MM.1S (cell line): ENCODE measurements at places on chromosomes 12 and 14.

DNA sequence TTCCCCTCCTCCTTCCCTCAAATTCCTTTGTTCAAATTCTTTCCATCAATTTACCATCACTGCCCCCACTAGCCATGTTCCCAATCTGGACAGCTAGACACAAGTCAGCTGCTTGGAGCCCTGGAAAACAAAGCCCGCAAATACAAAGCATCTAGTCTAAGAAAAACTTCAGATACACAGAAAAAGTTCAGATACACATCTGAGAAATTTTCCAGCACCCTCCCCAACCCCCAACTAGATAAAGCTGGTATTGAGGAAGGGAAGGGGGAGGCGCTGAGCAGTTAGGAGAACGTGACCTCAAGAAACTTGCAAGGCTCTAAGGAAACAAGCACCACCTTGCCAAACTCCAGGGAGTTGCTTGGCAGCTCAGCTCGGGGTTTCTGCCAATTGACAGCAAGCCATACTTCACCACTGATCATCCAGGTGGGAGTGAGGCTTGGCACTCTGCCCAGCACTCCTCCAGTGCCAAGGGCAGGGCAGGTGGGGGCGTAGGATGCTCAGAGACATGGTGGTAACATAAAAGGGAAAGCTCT, 5.1 kb upstream of the CNIH1 start:
- DNase-seq, result no peak

- no peak for DNase-seq
These were observed 7.6 kb upstream of the NGB start for GRCh38 chr14:77278461-77279230.

DNA sequence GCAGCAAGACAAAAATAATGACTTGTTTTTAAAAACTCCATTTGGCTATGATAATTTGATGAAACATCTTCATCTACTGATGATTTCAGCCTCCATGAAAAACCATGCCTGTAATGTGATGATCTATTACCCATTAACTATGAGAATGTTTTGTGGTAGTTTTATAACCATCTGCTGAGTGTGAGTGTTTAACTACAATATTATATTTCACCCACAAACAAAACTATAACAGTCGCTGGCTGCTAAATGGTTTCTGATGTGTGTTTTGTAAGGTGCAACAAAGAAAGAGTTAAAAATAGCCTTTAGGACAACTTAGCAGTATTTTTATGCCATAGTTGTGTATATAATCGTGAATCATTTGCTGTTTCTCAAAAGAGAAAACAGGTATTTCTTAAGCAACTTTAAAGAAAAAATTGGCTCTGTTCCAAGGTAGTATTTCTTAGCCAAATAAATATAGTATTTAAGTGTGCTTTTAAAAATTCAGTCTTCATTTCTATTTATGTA, 4.9 kb downstream of the PTHLH start:
- no peak for DNase-seq

- DNase-seq, result no peak
These were observed 55.6 kb upstream of the CDKL1 start for GRCh38 chr14:50452296-50452695.

GRCh38 chr12:67474934-67475620, 173.5 kb upstream of the DYRK2 start:
- no peak for DNase-seq

GRCh38 chr14:23024612-23025075, 10.1 kb downstream of the PSMB5 start:
- no peak for DNase-seq

GRCh38 chr12:52091869-52092268, 12.4 kb downstream of the SMIM41 start:
- no peak for DNase-seq

DNA sequence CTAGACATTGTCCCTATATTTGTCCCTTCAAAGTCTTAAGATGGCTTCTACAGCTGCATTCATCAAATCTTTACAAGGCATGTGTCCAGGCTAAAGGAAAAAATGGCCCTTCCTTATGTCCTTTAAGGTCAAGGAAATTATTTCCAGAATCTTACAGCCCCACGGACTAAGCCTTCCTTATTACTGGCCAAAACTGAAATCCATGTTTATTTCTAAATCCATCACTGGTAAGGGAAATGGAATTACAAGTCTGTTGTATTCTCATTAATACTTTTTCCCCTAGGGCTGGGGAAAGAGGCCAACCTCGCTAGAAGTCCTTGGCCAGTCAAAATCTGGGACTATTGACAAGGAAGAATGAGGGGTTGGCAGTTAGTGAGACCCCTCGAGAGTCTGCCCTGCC, 252.5 kb downstream of the TMEM132C start:
- no peak for DNase-seq

DNA sequence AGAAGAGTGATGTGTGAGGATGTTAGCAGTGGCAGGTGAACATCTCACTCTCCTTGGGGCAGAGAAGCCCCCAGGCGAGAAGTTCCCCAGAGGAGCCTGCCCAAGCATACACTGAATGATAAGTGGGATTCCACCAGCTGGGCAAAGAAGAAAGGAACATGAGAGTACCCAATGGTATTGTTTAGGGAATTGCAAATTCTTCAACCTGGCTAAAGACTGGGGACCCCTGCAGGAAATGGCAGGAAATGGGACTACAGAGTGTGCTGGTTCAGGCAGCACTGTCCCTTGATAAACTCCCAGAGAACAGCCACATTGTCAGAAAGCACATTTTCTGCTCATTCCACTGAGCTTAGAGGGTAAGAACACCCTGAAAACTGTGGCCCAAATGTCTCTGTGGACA, 121.3 kb downstream of the RPS29 start:
- no peak for DNase-seq

DNA sequence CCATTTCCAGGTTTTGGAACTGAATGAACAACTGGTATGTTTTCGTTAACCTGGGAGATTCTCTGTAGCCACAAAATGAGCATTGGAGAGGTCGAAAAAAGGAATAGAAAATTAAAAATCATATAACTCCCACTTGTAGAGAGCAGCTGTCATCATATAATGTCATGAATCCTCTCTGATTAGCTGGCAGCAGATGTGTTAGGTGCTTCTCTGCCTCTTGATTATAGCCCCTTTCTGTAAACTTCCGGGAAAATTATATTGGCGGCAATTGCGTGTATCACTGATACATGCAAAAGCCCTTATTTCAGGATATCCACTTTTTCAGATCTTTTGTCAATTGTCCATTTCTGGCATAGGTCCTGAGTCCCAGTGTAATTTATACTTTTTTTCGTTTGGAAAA, 31.7 kb downstream of the FGD4 start:
- DNase-seq, result no peak

DNA sequence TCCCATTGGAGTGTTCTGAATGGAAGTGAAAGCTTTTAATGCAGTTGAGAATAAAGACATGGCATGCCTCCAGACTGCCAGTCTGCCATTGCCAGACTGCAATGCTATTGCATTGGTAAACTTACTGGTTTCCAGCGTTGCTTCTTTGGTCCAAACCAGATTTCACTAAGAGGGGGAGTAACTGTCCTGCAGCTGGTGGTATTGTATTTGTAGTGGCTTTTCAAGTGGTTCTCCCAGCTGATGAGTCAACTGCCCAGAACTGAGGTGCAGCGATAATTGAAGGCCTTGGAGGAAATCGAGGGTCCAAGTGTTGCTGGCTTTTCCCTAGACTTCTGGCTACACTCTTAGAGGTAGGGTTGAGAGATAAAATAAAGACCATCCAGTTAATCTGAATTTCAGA, 31.9 kb downstream of the ERG28 start:
- DNase-seq, result no peak

DNA sequence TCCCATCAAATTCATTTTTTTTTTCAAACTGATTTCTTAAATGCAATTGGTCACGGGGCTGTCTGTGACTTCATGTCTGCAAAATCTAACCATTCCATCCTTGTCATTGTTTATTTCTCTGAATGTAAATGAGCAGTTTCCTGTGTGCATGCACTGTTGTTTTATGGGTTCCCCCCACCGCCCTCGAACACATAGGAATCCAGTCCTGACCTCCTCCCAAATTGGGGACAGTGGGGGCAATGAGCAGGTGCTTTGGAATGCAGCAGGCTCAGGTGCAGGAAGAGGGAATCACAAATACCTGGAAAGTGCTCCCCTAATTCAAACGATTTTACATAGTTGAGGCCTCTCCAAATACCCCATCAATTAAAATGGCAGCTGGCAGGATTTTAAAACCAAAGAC, 62.6 kb upstream of the ESRRB start:
- no peak for DNase-seq

- no peak for DNase-seq
These were observed 703.0 kb upstream of the TBX3 start for GRCh38 chr12:115386946-115387345.

DNA sequence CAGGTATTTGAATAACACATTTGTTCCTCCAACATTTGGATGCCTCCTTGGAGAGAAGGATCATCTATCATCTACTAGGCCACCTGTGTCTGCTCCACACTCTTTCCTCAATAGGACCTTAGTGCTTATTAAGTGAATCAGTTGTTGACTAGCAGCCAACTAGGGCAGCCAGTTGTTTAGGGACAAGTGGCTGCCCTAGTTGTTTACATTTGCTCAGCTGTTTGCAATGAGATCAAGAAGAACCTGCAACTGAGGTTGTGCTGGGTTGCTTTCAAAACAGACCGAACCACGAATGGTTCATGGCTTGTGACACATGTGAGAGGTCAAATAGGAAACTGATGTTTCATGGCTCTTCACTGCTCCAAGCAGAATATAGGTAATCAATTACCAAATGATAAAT, 53.8 kb downstream of the TMCC3 start:
- no peak for DNase-seq

DNA sequence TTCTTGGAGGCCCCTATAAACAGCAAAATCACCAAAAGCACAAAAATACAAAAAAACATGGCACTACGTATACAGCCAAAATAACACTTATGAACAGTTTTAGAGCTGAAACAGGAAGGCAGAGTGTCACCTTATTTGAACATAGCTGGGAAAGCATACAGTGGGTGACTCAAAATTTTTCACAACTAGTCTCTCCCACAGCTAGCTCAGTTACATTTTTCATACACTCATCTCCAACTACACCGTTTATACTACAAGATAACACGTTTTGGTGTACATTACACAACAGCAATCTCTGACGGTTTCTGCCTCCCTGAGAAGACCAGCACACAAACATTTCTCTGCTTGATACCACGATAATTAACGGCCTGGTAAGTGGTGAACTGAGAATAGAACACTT, 2.9 kb downstream of the RAD52 start:
- DNase-seq, result no peak

DNA sequence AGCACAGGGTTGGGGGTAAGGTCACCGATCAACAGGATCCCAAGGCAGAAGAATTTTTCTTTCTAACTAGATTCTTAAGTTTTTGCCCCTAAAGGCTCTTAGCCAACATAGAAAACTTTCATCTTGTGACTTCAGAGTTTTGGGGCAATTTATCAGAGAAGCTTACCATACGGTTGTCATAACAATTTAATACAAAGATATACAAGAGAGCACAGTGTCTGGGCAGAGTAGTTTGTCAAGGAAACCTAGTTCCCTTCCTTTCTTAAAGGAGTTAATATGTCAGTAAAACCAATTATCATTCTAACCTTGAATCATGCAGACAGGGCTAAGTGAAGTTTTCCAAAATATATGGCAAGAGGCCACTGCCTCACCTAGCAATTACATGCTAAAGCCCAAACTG, 18.4 kb downstream of the NR2C1 start:
- no peak for DNase-seq

DNA sequence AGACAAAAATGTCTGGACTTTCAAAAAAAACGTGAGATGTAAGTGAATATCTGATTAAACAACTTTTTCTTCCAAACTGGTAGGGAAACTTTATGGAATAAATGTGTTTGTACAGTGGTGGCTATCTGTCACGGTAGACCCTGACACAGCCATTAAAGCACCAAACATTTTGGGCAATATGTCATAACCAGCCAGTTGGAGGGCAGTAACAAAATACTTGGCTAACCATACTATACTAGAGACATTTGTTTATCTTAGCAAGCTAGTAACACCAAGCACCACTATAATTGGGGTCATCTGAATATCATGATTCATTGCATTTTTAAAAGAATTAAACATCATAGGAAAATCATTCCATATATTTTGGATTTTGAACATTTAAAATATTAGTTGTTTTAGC, 6.0 kb upstream of the MYF6 start:
- no peak for DNase-seq

GRCh38 chr12:49462083-49462744, 76.6 kb upstream of the KCNH3 start:
- no peak for DNase-seq

DNA sequence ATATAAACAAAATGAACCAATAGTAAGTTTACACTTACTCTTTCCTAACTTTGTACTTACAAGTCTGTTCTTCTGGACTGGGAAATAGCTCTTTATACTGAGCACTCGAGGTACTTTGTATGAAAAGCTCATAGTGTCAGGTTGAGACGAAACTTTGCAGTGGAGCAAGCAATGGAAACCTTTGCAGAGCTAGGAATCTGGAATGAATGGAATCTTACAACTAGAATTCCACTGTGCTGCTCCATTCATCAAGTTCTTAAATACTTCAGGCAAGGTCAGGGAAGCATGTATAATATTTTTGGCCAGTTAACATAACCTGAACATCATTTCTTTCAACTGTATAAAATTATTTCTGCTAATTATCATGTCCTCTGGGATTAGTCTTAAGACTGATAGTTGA, 1327.5 kb upstream of the FLRT2 start:
- DNase-seq, result no peak

GRCh38 chr14:81004575-81004974, 49.2 kb downstream of the TSHR start:
- no peak for DNase-seq

GRCh38 chr12:105977652-105978051, 161.1 kb downstream of the NUAK1 start:
- no peak for DNase-seq

DNA sequence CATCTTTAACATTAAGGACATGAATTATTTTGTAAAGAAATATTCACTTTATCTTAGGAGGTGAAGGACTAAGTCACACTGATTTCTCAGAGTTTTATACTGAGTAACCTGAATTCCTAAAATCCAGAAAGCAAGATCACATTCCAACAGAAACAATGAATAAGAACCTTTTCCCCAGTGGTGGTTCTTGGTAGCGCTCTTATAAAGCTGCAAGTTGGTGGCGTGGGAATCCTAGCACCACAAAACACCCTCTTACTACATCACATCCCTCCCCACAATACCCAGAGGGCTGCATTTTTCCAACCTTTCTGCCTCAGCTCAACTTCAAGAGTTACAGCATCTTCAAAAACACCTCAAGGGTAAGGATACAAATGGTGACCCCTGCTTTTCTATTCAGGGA, 44.0 kb upstream of the SMUG1 start:
- DNase-seq, result no peak
